ENCODE measurements at places on chromosomes 5 and 9.
A peak's percentile ranks its signal among the peaks of the same experiment; 100 is the strongest.

- DNase-seq = no peak
Observed at GRCh38 chr5:16548115-16548514, 68.7 kb downstream of the RETREG1 start.

DNA sequence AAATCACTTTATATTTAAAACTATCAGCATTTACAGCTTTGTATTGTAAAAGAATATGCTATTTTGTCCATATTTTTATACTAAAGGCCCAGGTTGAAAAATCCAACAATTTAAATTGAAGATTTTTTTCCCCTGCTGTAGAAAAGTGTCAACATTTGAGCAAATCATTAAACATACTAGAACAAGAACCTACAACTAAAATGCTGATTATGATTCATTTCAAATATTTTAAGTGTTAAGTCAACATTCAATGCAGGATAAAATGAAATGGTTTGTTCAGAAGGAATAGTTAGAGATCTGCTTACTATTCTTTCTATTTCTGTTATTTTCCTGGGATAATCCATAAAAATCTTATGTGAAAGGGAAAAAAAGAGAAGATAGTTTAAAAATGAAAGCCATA, 866.5 kb upstream of the DMAC1 start:
- no peak for DNase-seq

DNA sequence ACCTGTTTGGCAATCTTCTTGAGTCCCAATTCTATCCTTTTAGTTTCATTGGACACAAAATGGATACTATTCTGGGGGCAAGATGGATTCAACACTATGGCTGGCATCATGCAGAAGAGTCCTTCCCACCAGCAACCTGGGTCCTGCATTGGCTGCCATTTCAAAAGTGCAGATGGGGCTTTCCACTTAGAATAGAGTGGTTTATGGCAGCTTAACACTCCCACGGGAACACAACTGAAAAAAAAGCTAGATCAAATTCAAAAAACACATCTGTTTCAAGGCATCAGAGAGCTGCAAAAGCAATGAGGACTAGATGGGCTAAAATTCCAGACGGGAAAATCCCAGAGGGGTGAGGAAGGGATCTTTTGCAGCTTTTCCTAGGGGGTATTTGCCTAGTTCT, 11.2 kb upstream of the HMHB1 start:
- DNase-seq = no peak

- peak; percentile 5 for DNase-seq
Observed at GRCh38 chr5:104178829-104179456, 616.4 kb upstream of the NUDT12 start.

DNA sequence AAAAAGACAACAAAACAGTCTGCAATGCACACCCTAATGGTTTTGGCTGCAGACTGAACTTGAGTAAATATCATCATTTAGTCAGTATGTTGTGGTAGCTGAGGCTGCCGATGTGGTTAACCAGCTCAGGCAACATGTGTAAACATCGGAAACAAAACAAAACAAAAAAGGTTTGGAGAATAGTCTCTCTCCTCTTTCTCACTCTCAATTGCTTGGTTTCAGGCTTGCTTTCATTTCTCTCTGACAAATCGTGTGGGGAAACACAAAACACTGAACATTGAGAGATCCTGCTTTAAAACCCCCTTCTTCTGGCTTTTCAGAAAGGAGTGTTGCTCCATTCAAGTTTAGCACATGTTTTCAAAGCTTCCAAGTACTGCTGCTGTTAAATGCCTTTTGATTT, 453.3 kb downstream of the BNC2 start:
- DNase-seq = no peak

GRCh38 chr5:66198837-66199236, 54.7 kb downstream of the SREK1 start:
- no peak for DNase-seq

DNA sequence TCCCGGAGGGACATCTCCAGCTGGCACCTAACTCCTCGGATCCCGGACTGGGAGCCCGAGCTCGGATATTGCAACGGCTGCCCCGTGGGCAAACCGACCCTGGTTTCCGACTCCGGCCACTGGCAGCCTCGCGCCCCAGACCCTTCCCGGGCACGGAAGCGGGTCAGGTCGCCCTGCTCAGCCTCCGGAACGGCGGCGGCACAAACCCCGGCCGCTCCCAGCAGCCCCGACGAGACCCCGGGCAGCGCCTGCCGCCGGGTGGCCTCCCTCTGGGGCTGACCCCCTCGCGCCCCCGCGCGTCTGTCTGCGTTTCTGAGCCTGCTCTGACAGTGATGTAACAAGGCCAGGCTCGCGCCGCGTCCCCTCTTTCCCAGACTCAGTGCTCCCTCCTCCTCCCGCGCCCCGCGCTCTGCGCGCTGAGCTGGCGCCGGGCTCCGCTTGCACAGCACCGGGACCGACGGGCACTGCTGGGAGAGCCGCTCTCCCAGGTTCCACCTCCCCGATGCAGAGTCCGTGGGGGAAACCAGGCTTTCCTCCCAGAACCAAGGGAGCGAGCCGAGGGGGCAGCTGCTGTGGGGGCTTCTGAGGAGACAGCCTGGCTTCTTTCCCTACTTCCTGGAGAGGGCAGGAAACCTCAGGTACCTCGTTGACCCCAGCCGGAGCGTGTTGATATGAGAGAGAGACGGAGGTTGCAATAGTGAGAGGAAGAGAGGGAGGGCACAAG, at the start of gene TMEM215:
TSS of gene TMEM215 (plus strand) at position 373 of the 724 bp plus-strand sequence. CDS start 644 bp downstream, outside the sequence.
- DNase-seq = no peak

- DNase-seq = no peak
Observed at GRCh38 chr5:10635867-10636350, 72.0 kb downstream of the ANKRD33B start.

DNA sequence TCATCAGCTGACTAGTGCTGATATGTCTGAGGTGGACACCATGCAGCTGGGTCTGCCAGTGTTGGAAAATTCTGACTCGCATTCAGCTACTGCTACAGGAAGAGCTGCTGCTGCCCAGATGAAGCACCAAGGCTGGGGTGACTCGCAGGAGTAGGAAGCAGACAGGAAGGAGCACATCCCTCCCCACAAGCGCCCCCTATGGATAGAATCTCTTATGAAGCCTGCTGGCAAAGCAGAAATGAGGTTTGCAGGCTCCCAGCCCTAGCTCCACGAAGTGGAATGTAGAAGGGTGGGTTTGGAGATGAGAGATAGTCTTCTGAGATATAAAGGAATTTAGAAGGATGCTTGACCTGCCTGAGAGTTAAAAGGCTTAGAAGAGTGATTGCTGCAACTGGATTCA, 443.0 kb downstream of the ACTL7B start:
- DNase-seq = no peak

DNA sequence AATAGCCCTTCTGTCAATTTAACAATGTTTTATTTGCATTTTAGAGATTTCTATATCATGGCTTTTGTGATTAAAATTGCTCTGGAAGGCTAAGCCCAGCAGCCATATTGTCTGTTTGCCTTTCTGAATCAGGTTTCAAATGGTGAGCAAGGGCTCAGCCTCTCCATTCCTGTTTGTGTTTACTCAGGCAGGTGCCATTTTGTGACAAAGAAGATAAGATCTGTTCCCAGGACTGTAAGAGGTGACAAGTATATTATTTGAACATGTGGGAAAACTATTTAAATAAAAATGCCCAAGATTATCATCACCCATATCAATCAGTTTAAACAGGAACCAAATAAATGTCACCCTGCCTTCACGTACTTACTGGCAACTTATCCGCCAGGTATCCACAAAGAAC, 641.3 kb upstream of the KLF4 start:
- no peak for DNase-seq

DNA sequence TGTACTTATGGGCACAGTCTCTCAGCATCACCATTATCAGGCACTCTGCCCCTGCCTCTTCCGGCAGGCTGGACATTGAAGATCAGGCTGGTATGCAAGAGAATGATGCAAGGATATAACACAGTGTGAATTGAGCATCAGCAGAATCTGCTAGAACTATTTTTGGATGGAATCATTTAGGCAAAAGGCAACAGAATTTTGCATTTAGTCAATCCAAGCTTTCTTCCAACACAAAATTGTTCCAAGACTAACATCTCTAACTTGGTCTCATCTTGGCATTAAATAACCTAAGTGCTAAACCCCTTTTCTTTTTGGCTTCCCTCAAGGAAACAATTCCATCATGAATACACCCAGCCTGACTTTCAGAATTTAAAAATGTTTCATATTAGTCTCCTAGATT, 339.9 kb downstream of the PRELID2 start:
- DNase-seq = no peak

DNA sequence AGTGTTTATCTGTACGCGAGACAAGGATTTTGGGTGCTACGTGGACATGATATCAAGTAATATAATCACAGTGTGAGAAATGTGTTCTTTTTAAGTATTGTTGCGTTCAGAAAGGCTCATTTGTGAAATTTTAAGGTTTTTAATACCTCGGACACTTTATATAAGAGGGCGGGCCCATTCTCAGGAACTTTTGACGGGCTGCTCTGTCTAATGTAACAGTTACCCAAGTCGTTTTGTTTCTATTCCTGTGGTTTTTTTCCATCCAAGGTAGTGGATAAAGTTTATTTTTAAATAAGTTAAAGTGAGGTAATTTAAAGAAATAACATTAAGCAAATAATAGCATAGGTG, 525 bp downstream of the SRP19 start:
- DNase-seq = no peak

DNA sequence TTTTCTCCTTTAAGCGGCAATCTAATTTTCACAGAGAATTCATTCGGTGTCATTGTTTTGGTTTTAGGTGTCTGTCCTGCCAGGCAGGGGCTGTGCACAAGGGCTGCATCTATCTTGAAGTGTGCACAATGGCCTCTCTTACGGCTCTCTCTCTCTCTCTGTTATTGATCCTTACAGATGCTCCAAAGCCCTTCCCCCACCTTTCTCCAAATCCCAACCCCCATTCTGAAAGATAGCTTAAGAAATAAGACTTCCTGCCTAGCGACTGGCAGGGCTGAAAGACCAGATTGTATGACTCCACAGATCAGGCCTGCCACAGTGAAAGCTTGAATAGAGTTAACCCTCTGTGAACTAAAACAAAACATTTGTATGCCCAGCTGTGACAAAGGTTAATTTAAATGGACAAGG, 86.5 kb upstream of the NR5A1 start:
- DNase-seq = no peak

DNA sequence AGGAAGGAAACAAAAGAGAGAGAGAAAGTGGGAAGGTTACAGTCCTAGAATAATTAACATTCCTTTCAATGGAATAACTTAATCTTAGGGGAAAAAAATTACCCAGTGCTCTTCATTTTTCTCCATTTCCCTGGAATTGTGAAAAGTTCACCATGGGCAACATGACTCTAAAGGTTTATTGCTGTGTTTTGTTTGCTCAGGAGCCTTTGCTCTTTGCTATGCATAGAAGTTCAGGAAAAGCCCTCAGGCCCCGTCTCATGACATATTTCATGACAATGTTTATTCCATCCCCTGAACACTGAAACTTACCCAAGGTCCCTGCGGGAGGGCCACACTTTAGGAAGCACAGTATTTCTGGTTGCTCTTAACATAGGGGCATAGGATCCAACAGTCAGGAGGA, 9.8 kb upstream of the CTSL start:
- no peak for DNase-seq

GRCh38 chr5:50711280-50711679, 44.8 kb downstream of the PARP8 start:
- no peak for DNase-seq

DNA sequence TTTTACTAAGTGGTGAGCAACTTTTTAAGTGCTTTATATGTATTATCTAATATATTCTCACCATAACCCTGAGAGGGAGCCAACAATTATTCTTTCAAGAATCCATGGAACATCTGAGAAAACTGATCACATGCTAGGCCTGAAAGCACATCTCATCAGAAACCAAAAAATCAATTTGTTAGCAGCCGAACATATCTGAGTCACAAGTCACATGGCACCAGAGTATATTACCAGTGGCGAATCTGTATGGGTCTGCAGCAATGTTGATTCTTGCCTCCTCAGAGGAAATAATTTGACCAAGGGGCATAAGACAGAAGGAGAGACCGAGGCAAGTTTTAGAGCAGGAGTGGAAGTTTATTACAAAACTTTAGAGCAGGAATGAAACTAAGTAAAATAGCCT, 25.3 kb upstream of the SIL1 start:
- DNase-seq = no peak

GRCh38 chr5:54835647-54836046, 149.7 kb downstream of the ESM1 start:
- no peak for DNase-seq

GRCh38 chr5:88602584-88602983, 280.4 kb downstream of the MEF2C start:
- no peak for DNase-seq

DNA sequence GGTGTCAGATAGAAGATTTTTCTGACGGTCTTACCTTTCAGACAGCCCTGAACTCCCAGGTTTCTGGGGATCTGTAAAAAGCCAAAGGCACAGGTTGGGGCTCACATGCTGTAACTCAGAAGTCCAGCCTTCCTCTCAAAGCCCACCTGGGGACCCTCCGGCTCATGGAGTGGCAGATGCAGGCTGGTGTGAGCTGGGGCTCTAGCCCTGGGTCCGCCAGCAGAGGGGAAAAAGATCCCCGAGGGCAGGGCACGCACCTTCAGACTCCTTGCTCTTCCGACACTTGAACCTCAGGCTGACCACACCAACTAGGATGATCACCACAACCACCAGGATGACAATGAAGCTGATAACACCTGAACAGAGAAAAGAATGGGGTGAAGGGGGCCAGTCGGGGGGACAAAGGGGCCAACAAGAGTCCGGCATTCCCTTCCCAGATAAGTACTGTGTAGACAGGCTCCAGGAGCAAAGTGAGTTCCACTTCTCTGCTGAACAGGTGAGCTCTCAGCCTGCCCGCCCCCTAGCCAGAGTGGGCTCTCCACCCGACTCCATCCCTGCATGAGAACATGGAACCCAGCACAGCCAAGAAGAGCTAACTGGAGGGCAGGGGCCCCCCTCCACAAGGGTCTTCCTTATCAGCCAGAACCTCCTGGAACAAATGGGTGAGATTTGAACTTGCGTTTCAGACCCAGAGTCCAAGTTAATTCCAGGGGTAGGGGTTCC, 7.8 kb downstream of the ECSCR start:
- no peak for DNase-seq

- no peak for DNase-seq
Observed at GRCh38 chr5:33721491-33722200, 170.1 kb downstream of the ADAMTS12 start.

DNA sequence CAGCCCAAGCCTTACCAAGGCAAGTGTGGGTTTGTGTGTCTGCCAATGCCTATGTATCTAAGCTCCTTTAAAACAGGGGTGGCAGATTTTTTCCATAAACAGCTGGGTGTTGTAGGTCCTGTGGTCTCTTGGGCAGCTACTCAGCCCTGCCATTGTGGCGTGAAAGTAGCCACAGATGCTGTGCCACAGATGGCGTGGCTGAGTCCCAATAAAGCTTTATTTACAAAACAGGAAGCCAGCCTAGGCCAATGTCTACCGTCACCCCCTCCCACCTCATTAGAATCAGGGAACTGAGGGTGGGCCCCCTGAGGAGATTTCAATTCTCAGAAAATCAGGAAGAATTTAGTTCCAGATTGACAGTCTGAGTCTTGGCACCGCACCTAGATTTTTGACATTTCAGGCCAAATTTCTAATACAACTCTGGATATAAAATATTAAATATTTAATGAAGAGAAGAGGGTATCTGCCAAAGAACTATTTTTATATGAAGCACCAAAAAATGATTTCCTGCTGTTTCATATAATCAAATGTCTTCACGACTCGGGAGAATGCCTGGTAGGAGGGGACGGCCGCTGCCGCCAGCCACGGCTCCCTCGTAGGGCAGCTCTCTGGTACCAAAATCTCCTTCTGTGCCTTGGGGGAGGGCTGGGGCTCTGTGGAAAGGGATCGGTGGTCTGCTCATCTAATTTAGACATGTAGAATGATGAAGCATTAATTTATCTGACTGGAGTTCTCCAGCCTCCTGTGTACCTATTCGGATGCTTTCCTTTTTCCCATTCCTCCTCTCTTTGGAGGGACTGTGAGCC, 420.9 kb downstream of the IRX2 start:
- no peak for DNase-seq
